Renal cortex interstitium (tissue), 15 donors: ENCODE measurements at places on chromosomes 13 and 19. TPM values are rescaled to one million over a fixed set of nuclear protein-coding genes. Genes with fewer than 3 reads are reported as not detected.

The C19orf85 gene
- not detected for polyA plus RNA-seq

The JAK3 gene
- 3.2 TPM for polyA plus RNA-seq

The LHB gene
- polyA plus RNA-seq: not detected

The MBD3L3 gene
- polyA plus RNA-seq: not detected

The LENG1 gene
- 10.5 TPM for polyA plus RNA-seq

The CC2D1A gene
- 38.9 TPM for polyA plus RNA-seq

DNA sequence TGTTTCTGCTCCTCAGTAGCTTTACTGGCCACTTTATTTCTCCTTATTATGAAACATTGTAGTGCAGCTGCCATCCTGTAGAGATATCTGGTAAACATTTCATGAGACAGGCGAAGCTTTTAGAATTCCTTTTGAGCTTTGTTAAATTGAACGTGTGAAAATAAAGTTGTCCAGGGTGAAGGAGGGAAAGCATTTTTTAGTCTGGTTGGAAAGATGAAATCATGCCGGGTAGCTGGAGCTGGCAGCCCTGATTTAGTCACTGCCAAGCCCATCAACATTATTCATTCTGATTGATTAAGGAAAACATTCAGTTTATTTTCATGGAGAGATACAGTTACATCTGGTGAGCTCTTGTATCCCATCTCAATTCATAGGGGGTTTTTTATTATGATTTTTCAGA is 326.2 kb upstream of the GPC6 start:
- no peak for DNase-seq

GRCh38 chr13:24746618-24747247 is 17.2 kb upstream of the RNF17 start:
- no peak for DNase-seq

- no peak for DNase-seq
These were observed 264.7 kb downstream of the MZT1 start for GRCh38 chr13:72462726-72463125.

DNA sequence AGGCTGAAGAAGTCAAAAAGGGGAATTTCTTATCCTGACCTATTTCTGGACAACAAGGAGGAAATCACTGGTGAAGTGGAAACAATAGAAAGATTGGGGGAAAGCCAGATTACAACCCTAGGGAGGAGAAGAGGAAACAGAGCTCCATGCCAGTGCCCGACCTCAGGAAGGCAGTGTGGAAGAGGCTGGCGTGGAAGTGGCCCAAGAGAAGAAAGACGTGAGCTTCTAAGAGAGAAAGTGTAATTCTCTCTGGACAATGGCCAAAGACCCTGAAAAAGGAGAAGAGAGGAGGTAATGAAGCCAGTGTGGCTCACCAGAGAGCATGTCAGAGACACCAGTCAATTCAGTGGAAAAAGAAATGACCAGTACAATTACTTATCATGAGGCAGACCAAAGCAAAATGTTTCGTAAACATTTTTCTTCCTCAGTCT is 52.6 kb upstream of the URAD start:
- no peak for DNase-seq

DNA sequence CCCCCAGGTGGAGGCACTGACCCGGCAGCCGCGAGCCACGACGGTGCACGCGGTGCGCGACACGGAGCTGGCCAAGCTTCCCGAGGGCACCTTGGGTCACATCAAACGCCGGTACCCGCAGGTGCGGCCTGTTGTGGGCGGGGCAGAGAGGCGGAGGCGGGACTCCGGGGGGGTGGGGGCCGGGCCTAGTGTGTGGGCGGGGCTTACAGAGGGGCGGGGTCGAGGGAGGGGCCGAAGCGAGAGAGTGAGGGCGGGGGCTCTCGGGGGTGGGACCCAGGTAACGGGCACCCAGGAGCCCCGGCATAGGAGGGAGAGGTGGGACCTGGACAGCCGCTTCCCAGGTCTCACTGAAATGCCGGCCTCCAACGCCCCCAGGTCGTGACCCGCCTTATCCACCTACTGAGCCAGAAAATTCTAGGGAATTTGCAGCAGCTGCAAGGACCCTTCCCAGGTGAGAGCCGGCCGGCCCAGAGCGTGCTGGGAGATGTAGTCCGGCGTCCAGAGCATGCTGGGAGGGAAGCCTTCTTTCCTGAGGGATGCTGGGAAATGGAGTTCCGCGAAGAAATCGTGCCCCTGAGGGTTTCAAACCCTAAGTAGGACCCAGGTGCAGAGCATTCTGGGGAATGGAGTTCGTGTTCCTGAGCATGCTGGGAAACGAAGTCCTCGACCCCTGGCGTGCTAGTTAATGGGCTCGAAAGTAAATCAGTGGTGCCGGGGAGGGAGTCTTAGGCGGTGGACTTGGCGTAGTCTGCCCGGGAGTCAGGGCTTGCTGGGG is 15.7 kb downstream of the PNPLA6 start:
- DNase-seq: peak; percentile 95

GRCh38 chr19:46692918-46693722 is 23.8 kb downstream of the PRKD2 start:
- DNase-seq: no peak

- DNase-seq: no peak
These were observed 589 bp downstream of the RBM26 start for GRCh38 chr13:79405501-79405830.

GRCh38 chr19:5172859-5173630 is 167.6 kb downstream of the PTPRS start:
- DNase-seq: no peak

DNA sequence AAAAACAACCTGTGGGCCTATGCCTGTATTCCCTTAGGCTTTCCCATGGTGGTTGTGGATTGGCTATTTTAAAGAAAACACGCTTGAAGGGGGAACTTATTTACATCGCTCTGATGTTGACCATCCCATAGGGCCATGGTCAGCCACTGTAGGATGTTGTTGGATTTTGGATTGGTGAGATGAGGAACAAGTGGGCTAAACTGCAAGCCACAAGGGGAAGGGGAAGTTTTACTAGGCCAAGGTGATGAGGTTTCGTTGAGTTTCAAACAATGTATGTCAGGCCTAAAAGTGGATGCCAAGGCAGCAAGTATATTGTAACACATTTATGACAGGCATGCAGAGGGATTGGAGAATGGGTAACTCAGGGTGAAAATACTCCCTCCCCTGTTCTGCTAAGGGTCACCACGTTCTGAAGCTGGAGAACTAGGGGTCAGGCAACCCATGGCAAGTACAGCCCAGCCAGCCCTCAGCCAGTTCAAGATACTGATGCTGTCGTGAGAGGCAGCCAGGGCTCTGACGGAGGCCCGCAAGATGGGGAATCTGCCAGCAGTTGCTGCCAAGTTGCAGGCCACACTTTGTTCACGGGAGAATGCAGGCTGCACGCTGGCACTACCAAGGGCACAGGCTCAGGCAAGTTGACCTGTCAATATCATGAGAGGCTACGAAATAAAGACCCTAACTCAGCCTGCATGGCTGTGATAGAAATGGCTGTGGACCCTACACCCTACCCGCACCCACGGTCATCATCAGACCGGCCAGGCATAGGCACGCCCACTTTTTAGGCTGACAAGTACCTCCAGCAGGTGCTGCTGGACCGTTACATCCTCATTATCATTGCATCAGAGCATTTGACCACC is 11.1 kb downstream of the IRGC start:
- DNase-seq: no peak

DNA sequence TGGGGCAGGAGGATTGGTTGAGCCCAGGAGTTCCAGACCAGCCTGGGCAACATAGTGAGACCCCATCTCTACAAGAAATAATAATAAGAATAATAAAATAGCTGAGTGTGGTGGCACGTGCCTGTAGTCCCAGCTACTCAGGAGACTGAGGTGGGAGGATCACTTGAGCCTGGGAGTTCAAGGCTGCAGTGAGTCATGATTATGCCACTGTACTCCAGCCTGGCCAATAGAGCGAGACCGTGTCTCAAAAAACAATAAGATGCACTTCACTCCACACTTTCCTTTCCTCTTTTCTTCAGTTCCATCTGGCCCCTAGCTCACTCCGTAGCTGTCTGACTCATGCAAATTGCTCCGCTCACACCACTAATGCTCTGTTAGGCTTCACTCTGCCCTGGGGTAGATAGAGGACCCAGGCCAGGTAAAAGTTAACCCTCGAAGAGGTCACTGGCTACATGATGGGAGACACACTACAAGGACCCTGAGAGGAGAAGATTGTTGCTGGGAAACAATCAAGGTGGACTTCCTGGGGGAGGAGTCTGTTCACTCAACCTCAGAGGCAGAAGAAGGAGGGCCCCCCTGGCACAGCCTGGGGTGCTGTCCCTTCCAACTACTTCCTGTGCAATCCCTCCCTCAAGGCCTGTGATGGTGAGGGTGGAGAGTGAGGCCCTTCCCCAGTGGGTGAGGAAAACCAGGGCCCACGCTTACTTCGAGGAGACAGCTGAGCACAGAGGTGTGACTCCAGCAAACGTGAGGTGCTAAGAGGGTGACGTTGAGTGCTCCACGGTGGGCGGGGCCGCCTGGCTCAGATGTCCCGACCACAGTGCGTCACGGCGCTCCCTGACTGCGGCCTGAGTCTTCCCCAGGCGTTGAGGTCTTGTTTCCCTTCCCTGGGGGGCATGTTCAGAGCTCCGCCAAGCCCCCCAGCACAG is 8.8 kb upstream of the TNFSF9 start:
- DNase-seq: no peak

- no peak for DNase-seq
These were observed 6.2 kb downstream of the PLIN5 start for GRCh38 chr19:4528843-4529242.

- no peak for DNase-seq
These were observed at the start of gene AP1M2 for GRCh38 chr19:10587022-10587838. TSS of gene AP1M2 (minus strand) at chr19:10587312. CDS start at chr19:10587231, 81 bp downstream.

DNA sequence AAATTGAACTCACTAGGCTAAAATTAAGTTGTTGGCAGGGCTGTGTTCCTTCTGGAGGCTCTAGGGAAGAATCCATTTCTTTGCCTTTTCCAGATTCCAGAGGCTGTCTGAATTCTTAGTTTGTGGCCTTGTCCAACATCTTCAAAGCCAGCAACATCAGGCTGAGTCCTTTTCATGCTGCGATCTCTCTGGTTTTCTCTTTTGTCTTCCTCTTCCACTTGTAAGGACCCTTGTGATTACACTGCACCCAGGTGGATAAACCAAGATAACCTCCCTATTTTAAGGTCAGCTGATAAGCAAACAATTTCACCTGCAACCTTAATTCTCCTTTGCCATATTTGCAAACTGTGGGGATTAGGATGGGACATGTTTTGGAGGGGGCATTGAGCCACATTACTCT is 11.5 kb downstream of the UTP14C start:
- no peak for DNase-seq

- peak; percentile 3 for DNase-seq
These were observed 385.8 kb downstream of the ITGBL1 start for GRCh38 chr13:101838323-101838722.

- no peak for DNase-seq
These were observed 724.6 kb downstream of the SLITRK5 start for GRCh38 chr13:88395804-88396203.

DNA sequence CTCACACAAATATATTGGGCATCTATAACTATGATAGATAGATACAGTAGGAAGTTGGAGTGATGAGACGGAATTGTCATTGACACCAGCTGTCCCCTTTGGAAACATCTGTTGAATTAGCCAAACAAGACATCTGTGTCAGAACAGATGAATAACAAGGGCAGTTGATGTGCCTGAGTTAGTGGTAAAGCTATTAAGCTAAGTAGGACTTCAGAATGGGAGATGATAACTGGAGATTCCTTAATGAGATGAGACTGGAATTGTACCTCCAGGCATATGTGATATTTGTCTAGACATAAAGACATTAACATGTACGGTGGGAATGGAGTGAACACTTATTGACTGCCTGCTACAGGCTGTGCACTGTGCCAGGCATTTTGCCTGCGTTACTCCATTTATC is 78.7 kb downstream of the MBNL2 start:
- no peak for DNase-seq
